Activated CD4-positive, alpha-beta T cell treated with anti-CD3 and anti-CD28 coated beads for 24 hours (primary cell): ENCODE measurements at places on chromosomes 11 and 22.

- DNase-seq, result no peak
Measured at GRCh38 chr11:26777372-26777808, 55.5 kb upstream of the SLC5A12 start.

- DNase-seq, result no peak
Measured at GRCh38 chr11:132579634-132580327, 952.5 kb downstream of the OPCML start.

DNA sequence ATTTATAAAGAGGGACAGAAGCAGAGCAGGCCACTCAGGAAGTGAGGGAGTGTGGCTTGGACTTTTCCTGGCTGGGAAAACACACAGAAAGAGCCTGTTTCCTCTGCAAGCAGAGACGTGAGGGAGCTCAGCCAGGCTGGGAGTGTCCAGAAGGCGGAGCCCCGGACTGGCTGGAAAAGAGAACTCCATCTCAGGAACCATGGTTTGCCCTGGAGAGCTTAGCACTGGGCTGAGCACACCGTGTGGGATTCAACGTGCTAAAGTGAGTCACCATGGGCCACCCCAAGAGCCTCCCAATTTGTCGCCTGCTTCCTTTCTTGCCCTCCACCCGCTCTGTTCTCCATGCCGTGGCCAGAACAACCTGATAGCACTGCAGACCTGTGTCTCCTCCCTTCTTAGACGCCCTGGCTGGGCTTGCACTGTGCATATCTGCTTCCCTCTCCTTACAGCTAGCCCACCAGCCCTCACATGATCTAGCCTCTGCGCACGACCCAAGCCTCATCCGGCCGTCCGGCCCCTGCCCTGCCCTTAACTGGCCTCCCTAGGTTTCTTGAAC, 51.8 kb downstream of the GALNT18 start:
- no peak for DNase-seq

DNA sequence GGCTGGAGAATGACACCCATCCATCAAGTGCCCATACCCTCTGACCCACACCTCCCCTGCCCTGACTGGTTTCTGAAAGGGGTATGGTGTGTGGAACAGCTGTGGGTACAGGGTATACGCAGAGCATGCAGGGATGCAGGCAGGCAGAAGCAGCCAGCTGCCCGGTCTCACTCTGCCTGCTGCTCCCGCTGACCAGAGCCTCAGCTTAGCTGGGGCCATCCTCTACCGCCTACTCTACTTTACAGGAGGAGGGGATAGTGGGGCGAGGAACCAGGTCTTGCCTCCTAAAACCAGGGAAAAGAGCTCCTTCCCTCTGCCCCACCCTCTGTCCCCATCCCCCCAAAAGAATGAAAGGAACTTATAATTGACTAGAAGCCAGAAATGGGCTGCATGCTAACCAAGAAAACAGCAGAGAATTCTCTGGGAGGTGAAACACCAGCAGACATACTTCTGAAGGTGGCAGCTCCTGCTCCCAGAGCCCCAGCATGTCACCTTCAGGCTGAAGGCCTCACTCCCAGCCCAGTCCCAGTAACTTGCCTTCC, 13.0 kb upstream of the CHRM4 start:
- DNase-seq, result no peak

DNA sequence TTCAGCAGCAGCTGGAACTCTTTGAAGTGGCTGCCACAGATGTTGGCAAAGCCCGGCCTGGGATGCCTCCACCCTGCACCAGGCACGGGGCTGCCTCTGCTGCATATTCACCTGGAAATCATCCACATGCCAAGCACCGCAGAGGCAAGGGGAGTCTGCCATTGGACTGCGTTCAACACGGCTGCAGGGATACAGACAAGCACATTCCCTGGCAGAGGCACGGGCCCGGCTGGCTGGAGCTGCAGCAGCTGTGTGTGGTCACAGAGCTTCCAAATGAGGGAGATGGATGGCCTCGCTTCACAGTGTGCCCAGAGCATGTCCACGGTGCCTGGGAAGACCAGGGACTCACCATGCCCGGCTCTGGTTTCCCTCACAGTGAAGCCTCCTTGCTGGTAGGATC, 1378.9 kb downstream of the TBC1D22A start:
- DNase-seq, result no peak

DNA sequence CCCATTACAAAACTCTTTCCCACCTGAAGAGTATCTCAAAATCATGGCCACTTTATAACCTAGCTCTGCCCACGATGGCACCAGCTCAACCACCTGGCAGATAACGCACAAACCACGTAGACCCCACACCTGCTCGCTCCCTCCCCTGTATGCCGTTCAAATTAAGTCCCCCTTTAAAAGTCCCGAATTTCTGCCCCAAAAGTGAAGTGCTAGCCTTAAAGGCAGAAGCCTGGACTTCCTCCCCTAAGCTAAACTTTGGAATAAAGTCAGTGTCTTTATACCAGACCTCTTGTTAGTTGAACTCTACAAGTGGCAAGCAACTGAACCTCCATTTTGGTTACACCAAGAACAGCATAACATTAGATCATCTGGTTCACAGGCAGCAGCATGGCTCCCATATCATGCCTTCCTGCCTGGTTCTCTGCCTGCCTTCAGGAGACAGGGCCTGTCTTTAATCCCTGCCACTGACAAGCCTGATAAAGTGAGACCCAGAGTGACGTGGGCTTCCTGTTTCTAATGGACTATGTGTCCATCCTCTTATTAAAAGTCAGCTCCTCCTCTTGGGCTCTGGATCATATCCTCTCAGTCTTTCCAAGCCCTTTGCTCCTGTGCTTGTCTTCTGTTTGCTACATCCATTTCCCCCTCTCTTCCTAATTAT, 32.6 kb upstream of the NNMT start:
- DNase-seq, result no peak

DNA sequence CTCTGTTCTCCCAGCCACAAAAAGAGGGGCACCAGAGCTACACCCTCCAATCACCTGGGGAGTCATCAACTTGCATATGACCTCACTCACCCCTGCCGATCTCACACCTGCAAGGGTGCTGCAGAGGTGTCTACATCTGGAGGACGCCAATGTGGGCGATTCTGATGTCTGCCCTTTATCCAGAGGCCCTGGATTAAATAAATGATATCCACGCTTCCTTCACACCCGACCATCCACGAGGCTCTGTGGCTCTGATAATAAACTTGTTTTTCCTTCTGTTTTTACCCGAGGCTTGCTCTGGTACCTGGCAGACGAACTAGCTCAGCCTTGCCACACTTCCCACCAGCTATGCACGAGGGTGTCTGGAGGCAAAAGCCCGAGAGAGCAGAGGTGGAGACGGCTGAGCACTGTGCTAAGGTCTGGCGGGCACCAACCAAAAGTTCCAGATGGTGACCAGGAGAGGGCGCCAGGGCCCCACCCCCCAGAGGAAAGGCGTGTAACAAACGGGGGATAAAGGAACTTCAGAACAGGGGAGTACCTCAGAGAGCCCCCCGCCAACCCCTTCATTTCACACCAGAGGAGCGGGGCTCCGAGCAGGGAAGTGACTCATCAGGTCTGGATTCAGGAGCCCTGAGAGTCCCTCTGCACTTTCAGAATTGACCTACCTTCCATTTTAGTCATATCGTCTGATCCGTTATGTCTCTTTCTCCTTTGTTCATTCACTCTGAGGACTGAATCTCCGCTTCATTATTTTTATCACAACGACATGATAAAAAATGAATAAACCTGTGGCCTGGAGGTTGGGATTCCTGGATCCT, 13.5 kb downstream of the SCN3B start:
- DNase-seq, result peak; percentile 31

- DNase-seq, result no peak
Measured at GRCh38 chr11:100918551-100919500, 210.8 kb downstream of the PGR start.

DNA sequence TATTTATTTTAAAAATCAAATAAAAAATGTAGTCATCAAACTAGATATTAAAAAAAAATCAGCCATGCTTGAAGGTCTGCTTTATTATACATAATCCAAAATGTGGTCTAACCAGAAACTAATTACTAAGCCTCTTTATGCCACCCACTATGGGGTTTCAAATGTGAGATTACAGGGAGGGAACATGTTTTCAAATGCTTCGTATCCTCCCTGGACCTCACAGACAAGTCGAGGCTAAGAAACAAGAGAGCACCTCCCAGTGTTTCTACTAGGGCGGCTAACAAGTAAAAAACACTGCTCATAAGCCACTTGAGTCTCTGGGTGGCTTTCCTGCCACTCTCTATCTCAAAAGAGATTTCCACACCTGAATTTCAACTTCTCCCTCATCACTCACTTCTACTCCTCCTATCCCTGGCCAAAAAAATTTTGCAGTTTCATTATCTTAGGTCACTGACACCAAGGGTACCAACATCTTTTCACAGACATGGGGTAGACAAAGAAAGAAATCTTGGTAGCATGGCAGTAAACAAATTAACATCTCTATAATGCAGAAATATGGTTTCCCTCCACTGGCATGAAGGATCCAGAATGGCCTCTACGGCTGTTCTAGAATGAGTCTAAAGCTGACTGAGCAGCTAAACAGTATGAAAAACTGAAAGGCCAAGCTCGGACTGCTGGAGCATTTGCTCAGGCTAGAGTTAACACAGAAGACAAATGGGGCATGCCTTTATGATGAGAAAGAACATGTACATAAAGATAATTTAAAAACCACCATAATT, 50.9 kb downstream of the PITPNB start:
- no peak for DNase-seq

- DNase-seq, result no peak
Measured at GRCh38 chr22:31691408-31691807, 29.4 kb upstream of the PISD start.

GRCh38 chr11:65429068-65429681, 6.6 kb downstream of the NEAT1 start:
- DNase-seq, result no peak

- DNase-seq, result no peak
Measured at GRCh38 chr11:126969865-126970479, 30.6 kb downstream of the KIRREL3 start.

- no peak for DNase-seq
Measured at GRCh38 chr22:42282252-42282942, 11.9 kb upstream of the TCF20 start.
